ENCODE measurements at places on chromosomes 13 and 19.

- no peak for DNase-seq
These were observed 115.2 kb downstream of the OLFM4 start for GRCh38 chr13:53143757-53144339.

- no peak for DNase-seq
These were observed 157.0 kb upstream of the FNDC3A start for GRCh38 chr13:48818495-48819356.

DNA sequence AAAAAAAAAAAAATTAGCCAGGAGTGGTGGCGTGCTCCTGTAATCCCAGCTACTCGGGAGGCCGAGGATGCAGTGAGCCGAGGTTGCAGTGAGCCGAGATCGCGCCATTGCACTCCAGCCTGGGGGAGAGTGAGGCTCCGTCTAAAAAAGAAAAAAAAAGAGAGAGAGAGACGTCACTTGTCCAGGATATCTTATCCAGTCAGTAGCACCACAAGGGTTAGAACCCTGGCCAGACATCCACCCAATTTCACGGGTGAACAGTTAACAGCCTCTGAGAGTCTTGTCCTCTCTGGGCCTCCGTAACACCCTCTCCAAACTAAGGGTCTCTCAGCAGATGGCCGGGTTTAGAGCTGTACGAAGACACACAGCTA is 917 bp upstream of the CLPTM1 start:
- peak; percentile 16 for DNase-seq

GRCh38 chr19:7744871-7745650 is 2.3 kb downstream of the CD209 start:
- no peak for DNase-seq

GRCh38 chr19:41702171-41702651 is 6.2 kb upstream of the CEACAM5 start:
- no peak for DNase-seq

- DNase-seq, result no peak
These were observed 361.5 kb downstream of the RFC3 start for GRCh38 chr13:34179481-34179880.

DNA sequence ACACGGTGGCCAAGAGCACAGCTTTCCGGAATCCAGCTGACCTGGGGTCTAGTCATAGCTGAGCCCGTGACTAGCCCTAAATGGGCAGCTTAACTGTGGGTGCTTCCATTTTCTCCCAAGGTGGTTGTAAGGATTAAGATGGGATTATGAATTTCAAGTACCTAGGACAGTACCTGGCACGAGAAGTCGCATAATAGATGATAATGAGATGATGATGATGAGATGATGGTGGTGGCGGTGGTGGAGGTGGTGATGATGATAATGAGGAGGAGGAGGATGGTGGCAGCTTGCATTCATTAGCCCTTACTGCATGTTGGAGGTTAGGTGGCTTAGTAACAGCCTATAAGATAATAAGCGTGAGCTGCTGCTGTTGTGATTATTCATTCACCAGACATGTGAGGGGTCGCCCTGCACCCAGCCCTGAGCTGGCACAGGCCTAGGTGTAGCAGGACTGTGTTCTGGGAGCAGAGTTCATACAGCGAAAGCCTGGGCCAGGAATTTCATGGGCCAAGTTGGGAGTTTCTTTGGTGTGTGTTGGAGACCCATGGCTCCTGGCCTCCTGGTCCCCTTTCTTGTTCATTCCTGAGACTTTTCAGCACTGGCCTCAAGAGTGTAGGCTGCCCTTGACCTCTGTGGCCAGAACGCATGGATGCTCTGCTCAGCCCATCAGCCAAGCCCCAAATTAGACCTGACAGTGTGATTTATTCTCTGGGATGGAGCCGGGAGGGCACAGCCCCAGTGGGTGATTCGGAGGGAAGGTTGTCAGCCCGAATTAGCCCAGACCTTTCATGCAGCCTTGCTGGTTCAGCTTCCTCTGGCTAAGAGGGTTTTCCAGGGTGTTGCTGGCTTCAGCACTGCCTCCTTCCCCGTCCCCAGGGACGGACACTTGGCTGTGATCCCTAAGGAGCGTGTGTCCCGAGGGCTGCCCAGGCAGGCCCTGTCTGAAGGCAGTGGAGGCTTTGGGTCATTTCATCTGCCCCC is 128.8 kb downstream of the SIPA1L3 start:
- no peak for DNase-seq

DNA sequence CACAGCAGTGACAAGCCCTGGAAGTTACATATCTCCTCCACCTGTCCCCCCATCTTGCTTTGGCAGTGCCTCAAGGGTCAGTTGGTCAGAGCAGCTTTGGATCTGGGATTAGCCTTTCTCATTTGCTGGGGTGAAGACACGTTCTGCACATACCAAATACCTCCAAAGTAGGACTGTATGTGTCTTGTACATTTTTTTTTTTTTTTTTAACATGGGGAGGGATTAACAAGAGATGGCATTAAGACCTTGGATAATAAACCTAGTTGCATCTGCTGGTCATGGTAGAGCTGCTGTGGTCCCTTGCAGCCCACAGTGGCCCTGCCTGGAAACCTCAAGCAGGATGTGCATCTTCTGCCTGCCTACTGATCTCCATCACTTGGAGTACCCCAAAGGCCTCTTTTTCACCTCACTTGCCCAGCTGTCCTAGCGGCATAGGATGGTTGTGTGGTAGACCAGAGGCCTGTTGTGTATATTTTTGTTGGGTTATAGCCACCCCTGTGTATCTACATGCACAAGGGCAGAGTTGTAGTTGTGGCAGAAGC is 2.5 kb downstream of the RPS19 start:
- no peak for DNase-seq

GRCh38 chr19:19721896-19722295 is 11.0 kb downstream of the ZNF14 start:
- DNase-seq, result no peak

Measured in GM10248 (cell line).